Stimulated activated CD8-positive, alpha-beta memory T cell treated with anti-CD3 and anti-CD28 coated beads, Interleukin-2, amount 100 ng/mL, for 1 hour (primary cell): ENCODE measurements at places on chromosomes 7 and 10.

DNA sequence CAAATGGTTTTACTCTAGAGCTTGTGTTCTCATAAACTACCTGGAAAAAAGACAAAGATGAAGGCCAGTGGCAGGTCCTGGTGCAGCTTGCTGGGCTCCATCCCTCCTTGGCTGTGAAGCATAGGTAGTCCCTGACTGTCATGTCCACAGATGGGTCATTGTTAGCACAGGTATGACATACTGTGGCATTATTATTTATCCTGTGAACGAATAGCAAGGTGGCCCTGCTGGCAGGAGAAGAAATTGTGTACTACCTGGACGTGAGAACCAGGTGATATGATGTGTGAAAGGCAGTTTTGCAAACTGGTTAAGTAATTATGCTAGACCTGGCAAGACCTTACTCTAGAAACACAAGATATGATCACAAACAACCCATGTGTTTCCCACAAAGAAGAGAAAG lies 63.9 kb downstream of the CCDC71L start:
- DNase-seq, result no peak

DNA sequence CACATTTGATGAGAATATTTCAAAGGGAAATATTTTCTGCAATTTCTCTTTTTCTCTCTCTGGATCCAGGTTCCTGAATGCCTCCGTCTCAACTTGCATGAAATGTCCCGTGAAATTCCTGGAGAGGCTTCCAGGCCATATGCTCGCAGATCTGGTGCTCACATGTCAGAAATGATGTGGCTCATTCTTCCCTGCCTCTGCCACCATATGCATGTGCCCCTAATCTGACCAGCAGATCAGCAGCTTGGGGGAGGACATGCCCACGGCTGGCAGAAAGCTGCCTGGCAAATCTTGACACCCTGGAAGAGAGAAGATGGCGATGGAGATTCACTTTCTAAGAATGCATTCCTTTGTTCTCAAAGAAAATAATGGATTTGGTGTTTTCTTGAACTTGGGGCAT lies 490.7 kb downstream of the RPS24 start:
- DNase-seq, result no peak

DNA sequence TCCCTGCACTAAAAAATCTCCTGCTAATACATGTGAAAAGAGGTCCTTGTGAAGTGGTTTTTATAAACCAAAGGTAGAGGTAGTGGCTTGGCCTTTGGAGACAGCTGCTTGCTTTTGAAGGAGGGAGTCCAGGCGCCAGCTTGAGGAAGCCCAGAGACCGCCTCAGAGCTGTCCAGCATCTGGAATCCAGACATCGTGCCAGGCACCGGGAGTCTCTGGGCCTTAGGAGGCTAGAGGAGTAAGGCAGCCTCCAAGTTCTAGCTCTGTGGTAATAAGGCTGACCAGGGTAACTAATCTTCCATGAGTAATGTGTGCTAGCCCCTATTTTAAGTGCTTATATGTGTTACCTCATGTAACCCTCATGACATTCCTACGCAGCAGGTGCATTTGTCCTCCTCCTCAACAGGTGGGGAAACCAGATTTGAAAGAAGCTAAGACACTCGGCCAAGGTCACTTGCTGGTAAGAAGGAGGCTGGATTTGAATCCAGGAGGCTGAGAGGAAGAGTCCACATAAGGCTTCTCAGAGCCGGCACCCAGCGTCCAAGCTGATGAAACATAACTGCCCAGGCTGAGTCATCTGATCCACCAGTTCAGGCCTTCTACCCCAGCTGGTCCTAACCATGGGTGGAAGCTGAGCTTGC lies 26.1 kb downstream of the PRLHR start:
- no peak for DNase-seq

- no peak for DNase-seq
Observed at GRCh38 chr10:112959207-112959838, 9.3 kb downstream of the TCF7L2 start.

- DNase-seq, result no peak
Observed at GRCh38 chr7:132516042-132516840, 60.0 kb downstream of the PLXNA4 start.

DNA sequence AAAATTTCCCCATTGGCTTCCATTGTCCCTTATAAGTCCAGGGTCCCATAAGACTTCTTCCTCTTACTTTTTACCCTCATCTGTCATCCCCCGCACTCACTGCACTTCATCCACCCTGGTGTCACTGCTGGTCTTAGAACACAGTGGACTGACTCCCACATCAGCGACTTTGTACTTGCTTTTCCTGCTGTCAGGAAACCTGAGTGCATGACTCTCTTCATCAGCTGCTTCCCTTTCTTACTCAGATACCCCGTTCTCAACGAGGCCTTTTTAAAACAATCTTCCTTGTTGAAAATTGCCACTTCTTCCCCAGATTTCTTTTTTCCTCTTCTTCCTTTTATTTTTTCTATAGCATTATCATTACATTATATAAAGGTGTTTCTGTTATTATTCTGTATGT lies 305.4 kb downstream of the SDK1 start:
- no peak for DNase-seq

DNA sequence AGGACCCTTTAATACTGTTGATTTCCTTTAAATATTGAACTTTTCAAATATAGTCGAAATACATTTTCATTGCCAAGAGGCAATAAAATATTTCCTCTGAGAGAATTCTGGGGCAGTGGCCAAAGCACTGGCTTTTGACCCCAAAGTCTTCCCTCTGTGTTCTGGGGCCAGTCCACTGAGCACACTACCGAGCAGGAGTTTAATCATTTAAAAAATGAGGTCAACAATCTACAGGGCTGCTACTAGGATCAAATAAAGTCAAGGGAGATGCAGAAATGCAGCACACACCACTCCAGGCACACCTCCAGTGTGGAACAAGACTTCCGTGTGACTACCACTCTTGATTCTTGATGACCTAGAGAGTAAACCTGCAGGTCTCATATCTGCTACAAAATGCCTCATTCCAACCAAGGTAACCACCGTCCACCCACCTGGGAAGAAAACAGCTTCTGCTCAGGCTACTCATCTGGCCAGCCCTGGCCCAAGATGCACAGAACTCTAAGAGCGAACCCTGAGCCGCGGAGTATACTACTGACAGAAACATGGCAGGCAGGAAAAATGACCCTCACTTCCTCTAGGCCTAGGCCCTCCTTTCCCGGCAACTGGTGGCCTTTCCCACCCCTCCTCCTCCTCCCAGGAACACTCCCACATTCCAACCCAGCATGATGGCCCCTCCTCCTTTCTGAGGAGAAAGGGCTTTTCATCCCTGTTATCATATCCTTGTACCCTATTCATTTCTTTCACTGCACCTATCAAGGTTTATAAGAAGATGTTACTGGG lies 97.7 kb downstream of the ALOX5 start:
- no peak for DNase-seq

GRCh38 chr10:12707461-12708185 lies 293.9 kb downstream of the CCDC3 start:
- DNase-seq, result no peak

GRCh38 chr7:157645539-157645938 lies 308.7 kb downstream of the DNAJB6 start:
- no peak for DNase-seq

- no peak for DNase-seq
Observed at GRCh38 chr10:64468219-64468618, 947.0 kb downstream of the REEP3 start.

GRCh38 chr7:75979759-75980429 lies 14.5 kb downstream of the TMEM120A start:
- no peak for DNase-seq

DNA sequence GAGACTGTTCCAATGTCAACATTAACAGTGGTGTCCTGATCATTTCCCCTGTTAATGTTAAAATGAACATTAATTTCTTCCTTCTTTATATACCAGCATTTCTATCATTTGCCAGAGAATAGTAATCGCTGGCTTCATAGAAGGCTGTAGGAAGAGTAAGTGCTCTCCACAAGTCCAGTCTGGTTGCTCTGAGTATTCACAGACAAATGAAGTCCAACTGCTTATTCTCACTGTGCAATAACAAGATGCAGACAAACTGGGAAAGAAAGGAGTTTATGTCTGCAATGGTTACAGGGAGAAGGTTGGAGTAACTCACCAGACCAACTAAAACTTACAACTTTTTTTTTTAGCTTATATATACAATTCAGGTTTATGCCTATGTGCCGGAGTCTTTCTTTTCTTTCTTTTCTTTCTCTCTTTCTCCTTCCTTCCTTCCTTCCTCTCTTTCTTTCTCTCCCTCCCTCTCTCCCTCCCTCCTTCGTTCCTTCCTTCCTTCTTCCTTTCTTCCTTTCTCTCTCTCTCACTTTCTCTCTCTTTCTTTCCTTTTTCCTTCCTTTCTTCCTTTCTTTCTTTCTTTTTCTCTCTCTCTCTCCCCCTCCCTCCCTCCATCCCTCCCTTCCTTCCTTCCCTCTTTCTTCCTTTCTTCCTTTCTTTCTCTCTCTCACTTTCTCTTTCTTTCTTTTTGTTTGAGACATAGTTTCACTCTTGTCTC lies 19.1 kb downstream of the CDC14C start:
- no peak for DNase-seq

DNA sequence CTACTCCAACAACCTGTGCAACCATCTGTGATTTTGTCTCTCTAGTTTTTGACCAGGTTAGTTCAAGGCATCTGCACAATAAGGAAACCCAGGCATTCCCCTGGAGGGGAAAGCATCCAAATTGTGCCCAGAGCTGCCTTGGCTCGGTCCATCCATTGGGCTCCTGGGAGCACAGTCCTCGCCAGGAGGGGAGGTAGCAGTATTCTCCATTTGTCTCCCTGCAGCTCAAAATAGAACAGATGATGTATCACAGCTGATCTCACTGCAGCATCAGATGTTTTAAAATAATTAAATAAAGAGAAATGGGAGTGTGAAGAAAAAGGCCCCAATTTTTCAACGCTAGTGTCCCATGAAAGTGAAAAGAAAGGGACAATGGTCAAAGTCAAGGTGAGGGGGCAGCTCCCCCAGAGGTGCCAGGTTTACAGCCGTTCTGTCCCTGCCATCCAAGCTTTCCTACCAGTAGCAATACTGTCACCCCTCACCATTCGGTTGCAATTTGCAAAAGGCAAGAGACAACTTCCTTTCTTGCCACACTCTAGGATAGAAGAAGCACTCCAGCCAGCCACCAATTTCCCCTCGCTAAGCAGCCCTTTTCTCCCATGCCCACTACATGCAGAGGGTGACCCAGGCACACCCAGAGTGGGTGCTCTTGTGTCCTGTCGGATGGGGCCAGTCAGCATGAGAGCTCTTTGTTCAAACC lies 43.7 kb downstream of the KCNMA1 start:
- DNase-seq, result no peak

DNA sequence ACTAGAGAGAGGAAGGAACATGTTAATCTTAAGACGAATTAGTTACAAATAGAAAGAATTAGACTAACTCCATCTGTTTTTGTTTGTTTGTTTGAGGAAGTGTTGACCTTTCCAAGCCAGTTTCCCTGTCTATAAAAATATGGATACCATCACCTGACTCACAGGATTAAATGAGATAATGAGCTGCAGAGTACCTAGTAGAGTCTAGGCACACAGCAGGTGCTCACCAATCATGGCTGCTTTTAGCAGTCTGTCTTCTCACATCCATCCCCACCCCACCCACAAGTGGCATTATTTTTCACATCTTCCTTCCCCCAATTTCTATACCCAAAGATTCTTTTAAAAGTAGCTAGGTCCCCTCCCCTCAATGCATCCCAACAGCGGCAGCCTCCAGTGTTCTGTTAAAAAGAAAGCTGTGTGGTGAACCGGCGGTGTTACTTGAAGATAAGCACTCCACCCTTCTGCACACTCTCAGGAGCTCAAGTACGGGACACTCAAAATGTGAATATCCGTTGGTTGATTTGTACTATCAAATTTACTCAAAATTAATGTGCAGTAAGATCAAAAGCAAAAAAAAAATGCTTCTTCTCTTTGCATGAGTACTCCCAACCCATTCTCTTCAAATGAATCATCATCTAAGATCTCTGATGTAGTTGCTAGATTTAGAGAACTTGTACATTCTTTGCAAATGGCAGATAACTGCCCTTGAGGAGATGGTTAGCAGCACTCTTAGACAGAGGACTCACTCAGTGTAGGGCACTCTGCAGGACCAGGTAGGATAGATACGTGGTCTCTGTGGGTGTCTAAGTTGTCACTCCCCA lies 145.4 kb upstream of the ASAH2 start:
- DNase-seq, result no peak

GRCh38 chr10:30542001-30542894 lies 87.3 kb downstream of the LYZL2 start:
- DNase-seq, result no peak

- no peak for DNase-seq
Observed at GRCh38 chr7:108004220-108005142, 1.5 kb upstream of the LAMB1 start.

DNA sequence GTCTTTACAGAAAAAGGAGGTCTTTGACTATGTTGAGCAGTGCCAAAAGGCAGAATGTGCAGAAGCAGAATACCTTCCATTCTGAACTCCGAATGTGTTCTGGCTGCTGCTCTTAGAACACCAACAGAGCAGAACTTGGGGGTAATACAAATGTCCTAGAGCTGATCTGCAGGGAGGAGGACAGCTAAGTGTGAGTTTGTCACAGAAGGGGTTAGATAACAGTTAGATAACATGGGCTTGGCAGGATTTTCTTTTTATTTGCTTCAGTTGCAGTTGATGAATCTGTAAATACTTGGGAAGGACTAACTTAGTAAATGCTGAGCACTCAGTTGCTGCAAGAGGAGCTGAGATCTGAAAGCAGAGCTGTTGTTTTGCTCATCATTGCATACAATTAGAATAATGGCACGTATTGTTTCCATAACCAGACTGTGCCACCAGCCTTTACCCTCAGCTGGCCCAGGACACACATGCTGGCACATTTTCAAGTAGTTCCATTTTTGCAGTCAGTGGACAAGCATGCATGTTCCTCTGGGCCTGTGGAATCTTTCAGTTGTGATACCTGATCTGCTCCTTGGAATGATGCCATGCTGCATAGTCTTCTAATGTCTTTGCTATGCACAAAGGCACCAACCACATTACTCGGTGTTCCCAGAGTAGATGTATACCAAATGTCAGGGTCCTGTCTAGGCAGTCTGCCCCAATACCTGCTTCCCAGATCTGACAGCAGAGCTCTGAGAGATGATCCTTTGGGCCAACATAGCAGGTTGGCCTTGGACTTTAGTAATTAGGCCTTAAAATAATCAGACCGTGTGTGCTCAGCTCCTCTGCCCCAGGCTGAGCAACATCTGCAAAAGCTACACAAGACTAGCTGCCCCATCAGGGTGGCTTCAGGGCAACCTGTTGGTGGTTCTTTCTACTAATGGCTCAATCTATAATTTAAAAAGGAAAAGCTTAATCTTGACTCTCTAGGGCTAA lies 55.7 kb downstream of the GSDME start:
- no peak for DNase-seq

DNA sequence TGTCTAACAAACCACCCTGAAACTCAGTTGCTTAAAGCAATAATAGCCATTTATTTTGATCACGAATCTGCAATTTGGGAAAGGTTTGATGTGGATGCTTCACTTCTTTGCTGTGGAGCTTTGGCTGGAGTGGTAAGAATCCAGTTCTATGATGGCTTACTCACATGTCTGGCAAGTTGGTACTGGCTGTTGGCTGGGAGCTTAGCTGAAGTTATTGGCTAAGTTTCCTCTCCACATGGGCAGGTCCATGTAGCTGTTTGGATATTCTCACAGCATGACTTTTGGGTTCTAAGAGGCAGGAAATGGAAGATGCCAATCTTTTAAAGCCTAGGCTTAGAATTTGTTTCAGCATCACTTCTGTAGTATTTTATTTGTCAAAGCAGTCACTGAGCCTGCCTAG lies 277.6 kb upstream of the NRP1 start:
- no peak for DNase-seq

- no peak for DNase-seq
Observed at GRCh38 chr10:17744341-17744861, 7.6 kb upstream of the TMEM236 start.

GRCh38 chr10:81068460-81068859 lies 530.8 kb downstream of the SH2D4B start:
- DNase-seq, result no peak

GRCh38 chr7:128100225-128100948 lies 69.2 kb upstream of the LRRC4 start:
- no peak for DNase-seq
